Kasumi-1 (cell line): ENCODE measurements at places on chromosomes 6 and 20.
A peak's percentile ranks its signal among the peaks of the same experiment; 100 is the strongest.

GRCh38 chr20:19493794-19494495 lies 264.1 kb upstream of the RIN2 start:
- no peak for DNase-seq

DNA sequence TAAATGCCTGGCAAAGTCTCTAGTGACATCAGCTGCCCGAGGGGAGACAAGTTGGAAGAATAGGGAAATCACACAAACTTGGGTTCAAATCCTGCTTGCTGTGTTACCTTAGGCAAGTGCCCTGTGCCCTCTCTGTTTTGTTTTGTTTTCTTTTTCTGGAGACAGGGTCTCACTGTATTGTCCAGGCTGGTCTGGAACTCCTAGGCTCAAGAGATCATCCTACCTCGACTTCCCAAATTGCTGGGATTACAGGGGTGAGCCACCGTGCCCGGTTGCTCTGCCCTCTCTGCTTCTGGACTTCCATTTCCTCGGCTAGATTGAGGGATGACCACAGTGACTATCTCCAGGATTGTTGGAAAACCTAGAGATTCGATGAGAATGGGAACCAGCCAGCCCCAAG lies 55.4 kb downstream of the SNAI1 start:
- DNase-seq: no peak

GRCh38 chr20:21523281-21523868 lies 9.5 kb upstream of the NKX2-2 start:
- DNase-seq: no peak

DNA sequence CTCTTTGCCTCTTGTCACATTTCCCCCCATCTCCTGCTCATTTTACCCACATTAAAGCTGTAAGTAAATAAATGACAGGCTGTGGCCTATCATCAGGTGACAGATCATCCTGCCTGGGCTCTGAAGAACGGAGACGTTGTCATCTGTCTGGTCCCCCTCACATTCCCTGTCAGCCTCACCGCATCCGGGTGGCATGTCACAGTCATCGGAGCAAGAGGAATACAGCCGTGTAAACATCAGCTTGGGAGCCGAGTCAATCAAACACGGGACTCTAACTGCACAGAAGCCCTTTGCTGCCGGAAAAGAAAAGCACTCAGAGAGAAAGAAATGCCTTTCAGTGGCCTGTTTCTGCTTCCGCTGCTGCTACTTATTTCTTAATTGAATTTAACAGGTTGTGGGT lies 371.9 kb upstream of the ID4 start:
- no peak for DNase-seq

GRCh38 chr6:75882734-75883133 lies 133.7 kb downstream of the MYO6 start:
- no peak for DNase-seq

DNA sequence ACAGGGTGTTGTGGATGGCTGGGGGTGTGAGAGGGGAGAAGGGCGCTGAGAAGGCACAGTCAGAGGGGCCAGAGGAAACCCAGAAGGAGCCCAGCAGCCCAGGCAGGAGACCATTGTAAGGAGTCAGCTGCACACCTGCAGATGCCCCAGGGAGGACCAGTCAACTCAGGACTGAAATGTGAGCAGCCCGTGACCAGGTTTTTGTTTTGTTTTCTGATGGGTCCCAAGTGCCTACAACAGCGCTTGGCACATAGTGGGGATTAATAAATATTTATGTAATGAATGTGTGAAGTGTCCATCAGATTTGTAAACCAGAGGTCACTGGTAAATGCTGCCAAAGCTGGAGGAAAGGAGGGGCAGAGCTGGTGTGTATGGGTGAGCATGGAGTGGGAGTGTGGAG lies 30.2 kb downstream of the TRAM2 start:
- no peak for DNase-seq

- no peak for DNase-seq
These were observed 272.9 kb downstream of the SMOC2 start for GRCh38 chr6:168713839-168714238.

DNA sequence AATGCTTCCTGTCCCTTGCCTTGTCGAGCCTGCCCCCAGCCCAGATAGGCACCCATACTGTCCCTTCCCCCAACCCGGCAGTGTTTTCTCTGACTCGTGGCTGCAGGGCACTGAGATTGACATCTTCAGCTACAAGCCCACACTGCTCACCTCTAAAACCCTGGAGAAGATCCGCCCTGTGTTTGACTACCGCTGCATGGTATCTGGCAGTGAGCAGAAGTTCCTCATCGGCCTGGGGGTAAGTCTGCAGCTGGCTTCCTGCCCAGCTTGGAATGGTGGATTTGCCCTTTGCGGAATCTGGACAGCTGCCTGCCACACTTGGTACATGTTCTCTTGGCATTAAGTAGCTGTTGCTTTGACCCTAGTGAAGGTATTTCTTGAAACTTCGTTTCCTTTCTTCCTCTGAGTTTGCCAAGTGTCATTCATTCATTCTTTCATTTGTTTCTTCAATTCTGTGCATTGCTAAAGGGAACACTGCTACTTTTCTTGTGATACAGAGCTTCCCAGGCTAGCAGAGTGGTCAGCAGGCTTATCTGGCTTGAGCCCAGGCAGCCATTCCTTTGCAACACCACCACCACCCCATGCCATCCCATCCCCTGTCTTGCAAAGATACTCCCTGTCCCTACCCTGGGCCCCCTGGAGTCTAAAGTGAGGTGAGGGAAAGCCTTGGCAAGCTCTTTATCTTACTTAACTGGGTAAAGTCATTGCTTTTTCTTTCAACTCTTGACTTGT lies 26.2 kb downstream of the CCDC167 start:
- DNase-seq: no peak

DNA sequence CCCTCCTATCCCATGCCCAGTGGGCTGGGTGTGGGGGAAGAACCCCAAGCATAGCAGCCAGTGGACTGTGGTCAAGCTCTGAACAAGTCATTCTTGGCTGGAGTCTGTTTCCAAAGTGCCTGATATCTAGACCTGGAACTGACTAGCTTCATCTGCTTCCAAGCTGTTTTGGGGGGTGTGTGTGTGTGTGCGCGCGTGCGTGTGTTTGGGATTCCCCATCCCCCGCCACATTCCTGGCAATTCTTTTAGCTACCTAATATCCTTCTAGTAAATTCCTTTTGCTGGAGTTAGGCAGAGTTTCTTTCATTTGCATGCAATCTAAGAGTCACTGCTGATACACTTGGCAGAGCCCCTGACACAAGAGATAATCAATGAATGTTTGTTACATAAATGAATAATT lies 7.8 kb downstream of the PAK5 start:
- DNase-seq: no peak

GRCh38 chr6:52900536-52900935 lies 9.0 kb downstream of the GSTA3 start:
- DNase-seq: no peak

DNA sequence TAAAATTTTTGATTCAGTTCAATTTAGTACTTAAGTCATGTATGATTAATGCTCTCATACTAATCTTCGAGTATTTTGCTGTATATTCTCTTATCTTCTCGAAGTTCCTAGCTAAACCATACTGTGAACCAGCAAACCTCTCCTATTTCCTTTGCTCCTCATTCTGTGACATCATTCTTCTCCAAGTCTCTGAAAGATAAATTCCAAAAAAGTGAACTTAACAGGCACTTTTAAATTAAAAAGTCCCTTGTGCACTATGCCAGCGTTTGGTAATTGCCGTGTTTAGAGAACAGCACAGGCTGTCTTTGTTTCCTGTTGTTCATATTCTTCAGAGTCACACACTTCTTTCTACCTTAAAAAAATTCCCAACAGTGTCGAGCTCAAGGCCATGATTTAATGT lies 188.4 kb upstream of the PHACTR1 start:
- no peak for DNase-seq

GRCh38 chr6:150528648-150529285 lies 70.9 kb upstream of the PLEKHG1 start:
- peak; percentile 9 for DNase-seq

GRCh38 chr20:17611290-17611539 lies 41.3 kb downstream of the DSTN start:
- DNase-seq: no peak

DNA sequence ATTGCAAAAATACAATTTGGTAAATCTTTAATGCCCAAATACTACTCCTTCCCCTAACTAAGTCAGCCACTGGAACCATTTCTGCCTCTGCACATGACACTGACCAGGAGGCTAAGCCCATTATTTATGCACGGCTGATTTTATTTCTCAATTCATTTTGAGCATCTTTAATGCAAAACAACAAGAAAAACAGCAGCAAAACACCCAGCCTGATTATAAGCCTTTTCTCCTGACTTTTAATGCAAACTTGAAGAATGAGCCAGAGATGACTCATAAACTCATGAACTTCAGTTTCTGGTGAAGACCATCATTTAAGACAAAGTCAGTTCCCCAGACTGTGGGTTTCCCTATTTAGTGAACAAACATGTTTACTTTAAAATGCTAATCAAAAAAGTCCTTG lies 51.6 kb downstream of the CYP24A1 start:
- DNase-seq: no peak

DNA sequence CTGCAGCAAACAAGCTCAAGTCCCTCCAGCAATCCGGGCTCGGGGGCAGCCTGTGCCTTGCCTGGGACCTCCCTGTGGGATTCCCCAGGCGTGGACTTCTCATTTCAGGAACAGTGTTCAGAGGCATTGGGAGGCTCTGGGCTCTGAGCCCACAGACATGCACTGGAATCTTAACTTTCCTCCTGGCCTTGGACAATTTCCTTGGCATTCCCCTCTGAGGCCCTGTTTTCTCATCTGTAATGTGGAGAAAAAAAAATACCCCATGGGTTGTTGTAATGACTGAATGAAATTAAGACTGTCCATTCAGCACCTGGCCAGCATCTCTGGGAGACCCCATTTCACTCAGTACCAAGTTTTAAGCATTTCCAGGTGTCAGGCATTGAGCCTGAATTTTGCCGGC lies 17.6 kb downstream of the BPIFB4 start:
- DNase-seq: no peak

DNA sequence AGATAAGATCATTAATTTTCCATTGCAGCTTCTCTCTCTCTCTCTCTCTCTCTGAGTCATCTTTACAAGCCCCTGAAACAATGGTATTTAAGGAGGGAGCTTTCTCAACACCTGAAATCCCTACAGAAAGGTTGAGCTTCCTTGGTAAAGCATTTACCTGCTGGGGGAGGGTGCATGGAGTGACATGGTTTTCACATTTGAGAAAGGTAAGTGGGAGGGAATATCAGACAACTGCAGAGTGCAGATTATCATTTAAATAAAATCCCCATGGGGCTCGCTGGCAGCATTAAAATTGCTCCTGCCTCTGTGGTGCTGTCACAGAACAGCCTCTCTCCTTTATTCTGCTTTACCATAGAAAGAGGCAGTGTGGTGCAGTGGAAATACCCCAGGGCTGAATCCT lies 10.3 kb upstream of the PDYN start:
- no peak for DNase-seq

GRCh38 chr6:42239333-42239732 lies 21.7 kb upstream of the MRPS10 start:
- DNase-seq: no peak
